ENCODE measurements at places on chromosomes 1 and 21.

DNA sequence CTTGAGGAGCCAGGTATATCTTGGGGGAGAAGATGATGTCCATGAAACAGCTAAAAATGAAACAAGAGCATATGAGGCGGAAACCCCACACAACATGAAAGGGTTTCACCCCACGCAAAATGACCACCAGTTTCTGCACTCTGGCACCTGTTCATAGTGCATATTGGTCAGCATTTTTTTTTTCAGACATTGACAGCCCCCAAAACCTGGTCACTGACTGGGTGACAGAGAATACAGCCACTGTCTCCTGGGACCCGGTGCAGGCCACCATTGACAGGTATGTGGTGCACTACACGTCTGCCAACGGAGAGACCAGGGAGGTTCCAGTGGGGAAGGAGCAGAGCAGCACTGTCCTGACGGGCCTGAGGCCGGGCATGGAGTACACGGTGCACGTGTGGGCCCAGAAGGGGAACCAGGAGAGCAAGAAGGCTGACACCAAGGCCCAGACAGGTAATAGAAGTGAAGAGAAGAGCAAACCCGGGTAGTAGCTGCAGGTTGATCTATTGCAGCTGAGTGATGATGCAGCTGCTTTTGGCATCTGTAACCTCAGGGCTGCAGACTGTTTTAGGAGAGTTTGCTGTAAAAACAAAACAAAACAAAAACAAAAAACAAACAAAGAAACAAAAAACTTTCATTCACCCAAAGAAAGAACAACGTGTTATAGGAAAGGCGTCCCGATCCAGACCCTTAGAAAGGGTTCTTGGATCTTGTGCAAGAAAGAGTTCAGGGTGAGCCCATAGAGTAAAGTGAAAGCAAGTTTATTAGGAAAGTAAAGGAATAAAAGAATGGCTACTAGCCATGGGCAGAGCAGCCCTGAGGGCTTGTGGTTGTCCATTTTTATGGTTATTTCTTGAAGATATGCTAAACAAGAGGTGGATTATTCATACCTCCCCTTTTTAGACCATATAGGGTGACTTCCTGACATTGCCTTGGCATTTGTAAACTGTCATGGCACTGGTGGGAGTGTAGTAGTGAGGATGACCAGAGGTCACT, 51.0 kb downstream of the TNN start:
- no peak for DNase-seq

GRCh38 chr1:246709835-246710234, 14.4 kb upstream of the SCCPDH start:
- DNase-seq = no peak

- no peak for DNase-seq
Measured at GRCh38 chr1:43541141-43541540, 10.5 kb downstream of the PTPRF start.

DNA sequence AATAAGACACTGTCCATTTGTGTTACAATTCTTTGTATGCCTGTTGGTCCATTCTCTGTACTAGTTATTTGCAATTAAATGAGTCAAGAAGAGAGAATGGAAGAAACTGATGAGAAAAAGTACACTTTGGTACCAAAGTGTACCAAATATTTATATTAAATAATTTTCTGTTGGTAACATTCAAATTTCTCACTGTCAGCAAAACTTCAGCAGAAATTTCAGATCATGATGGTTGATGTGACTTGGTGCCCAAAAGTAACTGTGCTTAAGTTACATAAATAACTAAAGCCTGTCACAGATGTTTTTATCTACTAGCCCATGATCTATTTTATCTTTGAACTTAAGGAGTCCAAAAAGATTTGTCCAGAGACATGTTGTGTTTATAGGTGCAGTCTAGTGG, 274.4 kb upstream of the CXADR start:
- DNase-seq = no peak

DNA sequence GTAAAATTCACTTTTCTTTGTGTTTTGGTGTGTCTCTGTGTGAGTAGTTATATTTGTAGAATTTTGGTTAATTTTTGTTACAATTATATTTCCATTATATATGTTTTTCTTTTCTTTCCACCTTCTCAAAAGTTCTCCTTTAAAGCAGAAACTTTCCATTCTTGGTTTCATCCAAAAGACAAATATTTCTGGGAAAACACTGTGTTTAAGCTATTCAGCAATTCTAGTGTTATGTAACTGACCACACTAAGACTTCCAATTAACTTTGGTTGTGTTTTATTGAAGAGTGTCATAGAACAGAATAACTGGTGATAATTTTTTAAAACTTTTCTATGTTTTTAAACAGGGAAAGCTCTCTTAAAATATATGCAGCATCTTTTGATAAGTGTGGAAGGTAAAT, 13.6 kb upstream of the RGL1 start:
- no peak for DNase-seq

- no peak for DNase-seq
Measured at GRCh38 chr1:9481048-9481447, 58.2 kb upstream of the SLC25A33 start.

DNA sequence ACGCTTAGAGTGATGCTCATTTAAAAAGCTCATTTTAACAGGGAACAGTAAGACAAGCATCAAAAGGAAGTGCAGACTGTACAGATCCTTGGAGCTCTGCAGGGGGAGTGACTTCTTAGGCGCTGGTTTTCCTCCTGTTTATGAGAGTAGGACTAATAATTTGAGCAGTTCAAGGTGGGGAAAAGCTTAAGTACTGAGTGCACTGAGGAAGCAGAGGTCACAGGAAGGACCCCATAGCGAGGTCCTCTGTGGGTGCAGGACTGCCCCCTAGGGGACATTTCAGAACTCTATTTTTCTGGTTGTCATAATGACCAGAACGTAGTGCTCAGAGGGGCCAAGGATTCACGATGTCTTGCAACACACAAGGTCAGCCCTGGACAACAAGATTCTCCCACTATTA, 112.1 kb downstream of the HLCS start:
- no peak for DNase-seq

GRCh38 chr1:11473491-11474034, 5.4 kb upstream of the DISP3 start:
- no peak for DNase-seq

GRCh38 chr21:34009193-34009592, 64.2 kb upstream of the MRPS6 start:
- no peak for DNase-seq

GRCh38 chr1:197521118-197521739, 253.2 kb downstream of the CRB1 start:
- no peak for DNase-seq

GRCh38 chr1:10612436-10613160, 137.8 kb downstream of the PEX14 start:
- DNase-seq = no peak

GRCh38 chr1:193131266-193131860, 9.5 kb downstream of the CDC73 start:
- no peak for DNase-seq

DNA sequence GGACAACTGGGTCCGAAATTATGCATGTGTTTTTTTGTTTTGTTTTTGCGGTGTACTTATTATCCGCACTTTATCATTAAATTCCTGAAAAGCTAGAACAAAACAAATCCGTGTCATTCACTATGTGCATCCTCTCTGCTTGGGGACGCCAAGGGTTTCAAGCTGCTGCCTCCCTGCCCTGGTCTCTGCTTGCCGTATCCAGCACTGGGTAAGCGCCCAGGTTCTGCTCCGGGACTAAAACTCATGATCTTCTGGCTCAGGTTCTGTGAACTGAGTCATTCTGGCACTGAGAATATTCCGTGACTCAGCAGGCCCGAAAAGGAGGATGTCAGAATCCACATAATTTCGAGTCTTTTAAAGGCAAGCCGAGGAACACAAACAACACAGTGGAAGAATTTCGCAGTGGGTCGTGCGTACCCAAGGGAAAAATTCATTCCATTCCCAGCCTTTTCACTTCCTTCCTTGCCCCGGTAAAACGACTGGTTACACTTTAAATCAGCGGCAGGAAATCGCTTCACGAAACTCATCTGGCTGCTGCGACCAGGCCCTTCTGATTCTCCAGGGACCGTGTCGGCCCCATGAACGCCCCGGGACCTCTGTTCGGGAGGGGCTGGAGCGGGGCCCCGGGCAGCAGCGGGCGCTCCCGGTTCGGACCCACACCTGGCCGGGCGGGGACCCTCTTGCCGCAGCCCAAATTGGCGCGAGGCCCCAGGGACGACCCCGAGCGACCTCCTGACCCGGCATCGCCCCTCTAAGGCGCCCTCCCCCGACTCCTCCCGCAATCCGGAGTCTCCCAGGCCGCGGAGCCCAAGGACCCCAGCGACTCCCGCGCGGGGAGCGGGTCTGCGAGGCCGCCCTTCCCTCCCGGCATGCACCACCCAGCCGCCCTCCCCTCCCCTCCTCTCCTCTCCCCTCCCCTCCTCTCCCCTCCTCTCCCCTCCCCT, 746 bp upstream of the LAMC1 start:
- no peak for DNase-seq

DNA sequence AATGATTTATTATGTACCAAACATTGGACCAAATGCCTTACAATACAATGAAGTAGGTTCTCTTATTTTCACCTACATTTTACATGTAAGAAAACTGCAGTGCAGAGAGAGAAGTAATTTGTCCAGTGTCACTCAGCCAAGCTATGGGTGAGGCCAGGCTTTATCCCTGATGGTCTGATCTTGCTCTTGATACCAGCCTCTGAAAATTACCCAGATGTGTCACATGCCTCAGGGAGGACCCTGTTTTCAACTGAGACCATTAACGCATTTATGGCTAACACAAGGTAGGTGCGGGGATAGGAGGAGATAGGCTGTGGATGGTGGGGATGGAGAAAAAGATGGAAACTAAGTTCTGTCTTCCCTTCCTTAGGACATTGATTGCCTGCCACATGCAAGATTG, 56.9 kb downstream of the NGF start:
- no peak for DNase-seq

DNA sequence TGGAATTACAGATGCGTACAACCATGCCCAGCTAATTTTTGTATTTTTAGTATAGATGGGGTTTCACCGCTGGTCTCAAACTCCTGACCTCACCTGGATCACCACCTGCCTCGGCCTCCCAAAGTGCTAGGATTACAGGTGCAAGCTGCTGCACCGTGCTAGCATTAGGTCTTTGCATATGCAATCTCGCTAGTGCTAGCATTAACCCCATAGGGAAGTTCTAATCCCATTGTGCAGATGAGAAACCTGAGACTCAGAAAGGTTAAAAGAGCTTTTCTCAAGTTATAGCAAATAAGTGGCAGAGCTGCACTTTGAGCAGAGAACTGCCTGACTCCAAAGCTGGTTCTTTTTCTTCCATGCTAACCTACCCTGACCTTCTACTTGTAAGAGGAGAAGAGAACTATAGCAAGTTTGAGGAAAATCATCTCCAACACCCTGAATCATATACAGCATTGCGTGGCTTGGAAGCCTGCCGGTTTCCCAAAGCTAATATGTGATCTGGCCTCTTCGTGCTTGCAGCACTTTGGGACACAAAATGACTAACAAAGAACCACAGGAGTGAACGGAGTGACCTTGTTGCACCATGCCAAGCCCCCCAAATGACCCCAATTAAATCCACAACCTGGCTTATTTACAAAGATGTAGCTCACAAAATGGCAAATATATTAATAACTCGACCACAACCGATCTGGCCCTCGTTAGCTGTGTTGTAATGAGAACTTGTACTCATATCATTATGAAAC, 185.1 kb downstream of the TM2D1 start:
- no peak for DNase-seq

Measured in activated CD4-positive, CD25-positive, alpha-beta regulatory T cell (primary cell).